A172 (cell line): ENCODE measurements at places on chromosomes 5 and 9. TPM values are rescaled to one million over a fixed set of nuclear protein-coding genes. Genes with fewer than 3 reads are reported as not detected.
A peak's percentile ranks its signal among the peaks of the same experiment; 100 is the strongest.

DNA sequence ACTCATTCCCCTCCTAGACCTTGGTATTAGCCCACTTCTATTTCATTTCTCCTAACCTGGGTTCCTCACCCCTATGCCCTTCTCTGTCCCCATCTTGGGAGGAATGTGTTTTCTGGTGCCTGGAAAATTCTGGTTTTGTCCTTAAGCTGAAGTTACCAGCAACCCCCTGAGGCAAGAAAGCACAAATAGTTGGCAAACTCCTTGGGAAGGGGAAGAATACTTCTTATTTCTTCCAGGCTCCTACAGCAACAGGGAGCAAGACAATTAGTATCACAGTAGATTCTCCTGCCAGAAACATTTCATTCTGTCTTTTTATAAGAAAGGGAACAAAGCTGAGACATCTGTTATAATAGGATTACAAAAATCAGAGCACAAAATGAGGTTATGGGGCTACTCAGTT, 142.5 kb downstream of the SNCAIP start:
- no peak for DNase-seq

- DNase-seq = no peak
Measured at GRCh38 chr9:135223831-135224230, 136.4 kb downstream of the OLFM1 start.

DNA sequence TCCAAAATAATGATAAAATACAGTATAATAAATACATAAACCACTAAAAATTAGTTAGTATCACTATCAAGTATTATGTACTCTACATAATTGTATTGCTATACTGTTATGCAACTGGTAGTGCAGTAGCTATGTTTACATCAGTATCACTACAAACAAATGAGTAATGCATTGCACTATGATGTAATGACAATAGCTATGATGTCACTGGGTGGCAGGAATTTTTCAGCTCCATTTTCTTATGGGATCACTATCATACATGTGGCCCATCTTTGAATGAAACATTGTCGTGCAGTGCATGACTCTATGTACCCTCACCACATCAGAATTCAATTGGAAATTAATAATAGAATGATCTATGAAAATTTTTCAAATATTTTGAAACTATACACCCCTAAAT, 201.3 kb downstream of the MPDZ start:
- no peak for DNase-seq

DNA sequence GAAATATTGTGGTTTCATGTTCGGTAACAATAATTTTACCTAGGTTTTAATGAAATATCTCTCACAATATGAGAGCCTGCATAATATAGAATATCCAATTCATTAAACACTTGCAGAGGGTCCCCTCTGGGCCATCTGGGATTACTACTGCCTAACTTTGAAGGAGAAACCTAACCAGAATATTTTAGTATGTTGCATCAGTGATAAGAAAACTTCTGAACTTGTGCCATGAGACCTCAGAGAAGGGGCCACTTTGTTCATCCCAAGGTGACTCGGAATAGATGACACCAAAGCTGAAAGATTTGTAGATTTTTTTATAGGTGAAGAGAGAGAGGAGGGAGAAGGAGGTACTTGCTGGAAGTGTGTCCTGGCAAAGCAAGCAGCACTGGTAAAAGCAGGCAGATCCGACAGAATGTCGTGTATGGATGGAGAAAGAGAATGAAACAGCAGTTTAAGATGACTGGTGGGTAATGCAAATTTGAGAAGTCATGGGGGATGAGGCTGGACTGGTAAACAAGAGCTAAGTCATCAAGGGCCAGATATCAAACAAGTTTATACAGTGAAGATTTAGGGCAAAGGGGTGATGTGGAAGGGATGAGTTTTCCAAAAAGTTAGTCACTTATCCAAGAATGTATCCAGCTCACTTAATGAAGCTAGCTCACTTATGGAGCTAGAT, 372.3 kb downstream of the ADGRV1 start:
- no peak for DNase-seq

DNA sequence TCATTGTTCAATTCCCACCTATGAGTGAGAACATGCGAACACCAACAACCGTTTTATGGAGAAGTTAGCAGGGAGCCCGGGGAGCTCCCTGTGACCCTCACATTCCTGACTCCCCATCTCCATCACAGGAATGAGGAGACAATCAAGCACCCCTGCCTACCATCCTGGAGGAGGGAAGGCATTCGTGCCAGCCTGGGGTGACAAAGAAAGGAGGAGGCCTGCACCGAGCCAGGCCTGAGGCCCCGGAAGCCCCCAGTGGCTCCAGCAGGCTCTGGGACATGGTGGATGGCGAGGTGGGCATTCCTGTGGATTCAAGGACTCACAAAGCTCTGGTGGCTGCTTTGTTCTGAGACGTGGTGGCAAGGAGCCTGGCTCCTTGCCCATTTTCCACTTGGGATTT, 36.5 kb upstream of the UGT3A1 start:
- no peak for DNase-seq

- peak; percentile 56 for DNase-seq
Measured at GRCh38 chr9:87684627-87685219, 41.2 kb upstream of the CTSL start.

DNA sequence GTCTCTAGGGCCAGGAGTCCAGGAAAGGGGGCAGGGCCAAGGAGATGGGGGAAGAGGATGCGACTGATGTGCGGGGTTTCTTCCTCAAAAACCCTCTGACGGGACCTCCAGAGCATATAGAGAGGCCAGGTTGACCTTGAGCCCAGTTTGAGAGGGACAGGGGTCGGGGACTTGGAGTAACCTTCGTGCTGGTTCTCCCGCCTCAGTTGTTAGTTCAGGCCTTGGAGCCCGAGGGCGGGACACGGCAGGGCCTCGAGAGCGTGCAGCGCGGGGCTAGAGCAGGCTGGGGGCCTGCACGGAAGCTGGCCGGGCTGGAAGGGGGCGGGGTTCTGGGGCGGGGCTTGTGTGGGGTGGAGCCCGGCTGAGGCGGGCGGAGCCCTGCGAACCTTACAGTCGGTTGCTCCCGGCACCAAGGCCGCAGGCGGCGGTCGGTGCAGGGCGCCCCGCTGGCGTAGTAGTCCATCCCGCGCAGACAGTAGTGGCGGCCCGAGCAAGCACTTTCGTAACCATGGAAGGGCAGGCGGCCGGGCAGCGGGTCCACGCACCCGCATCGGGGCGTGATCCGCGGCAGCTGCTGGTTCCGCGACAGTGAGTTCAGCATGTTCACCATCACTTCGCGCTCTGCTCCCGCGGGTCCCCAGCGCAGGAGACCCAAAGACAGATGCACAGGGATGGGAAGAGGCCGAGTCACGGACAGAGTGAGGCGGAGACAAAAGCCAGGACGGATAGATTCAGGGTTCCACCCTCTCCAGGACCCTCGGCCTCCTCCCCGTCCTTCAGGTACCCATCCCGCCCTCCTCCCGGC, 4.0 kb upstream of the MYORG start:
- DNase-seq = no peak

- no peak for DNase-seq
Measured at GRCh38 chr9:112174965-112175795, at the start of gene SUSD1. SUSD1 (minus strand) TSS chr9:112175297; CDS start chr9:112175235, 62 bp downstream.

- DNase-seq = no peak
Measured at GRCh38 chr5:95843733-95844223, 21.3 kb upstream of the GLRX start.

- no peak for DNase-seq
Measured at GRCh38 chr9:9412241-9412640, 1200.6 kb downstream of the PTPRD start.

- DNase-seq = no peak
Measured at GRCh38 chr9:77450085-77450475, 198.0 kb downstream of the GNA14 start.

- DNase-seq = no peak
Measured at GRCh38 chr9:129109537-129109903, 1.1 kb downstream of the CRAT start.

GRCh38 chr9:94084314-94084713, at the start of gene PTPDC1:
PTPDC1 (plus strand) TSS chr9:94084464; CDS start chr9:94084531, 67 bp downstream.
- peak; percentile 32 for DNase-seq

GRCh38 chr5:59599729-59600128, 293.8 kb downstream of the PDE4D start:
- no peak for DNase-seq

GRCh38 chr5:143196601-143197259, 206.8 kb downstream of the NR3C1 start:
- DNase-seq = no peak

GRCh38 chr5:109803854-109804253, 114.1 kb downstream of the MAN2A1 start:
- no peak for DNase-seq

GRCh38 chr9:107087222-107087621, 195.9 kb upstream of the RAD23B start:
- DNase-seq = no peak

DNA sequence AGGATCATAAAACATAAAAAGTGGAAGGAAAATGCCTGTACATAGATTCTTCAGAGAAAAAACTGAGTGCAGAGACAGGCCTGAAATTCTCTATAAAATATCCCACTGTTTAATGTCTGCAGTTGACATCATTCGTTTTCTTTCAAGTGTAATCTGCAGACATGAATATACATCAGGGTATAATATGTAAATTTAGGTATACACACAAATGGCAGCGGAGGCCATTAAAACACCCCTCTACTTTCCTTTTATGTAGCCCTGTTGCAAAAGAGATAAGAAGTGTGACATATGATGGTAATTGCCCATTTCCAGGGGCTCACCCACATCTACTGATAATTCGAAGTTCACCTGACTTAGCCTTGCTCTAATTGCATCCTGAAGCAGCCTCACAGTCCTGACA, 164.3 kb downstream of the SLC24A2 start:
- no peak for DNase-seq

DNA sequence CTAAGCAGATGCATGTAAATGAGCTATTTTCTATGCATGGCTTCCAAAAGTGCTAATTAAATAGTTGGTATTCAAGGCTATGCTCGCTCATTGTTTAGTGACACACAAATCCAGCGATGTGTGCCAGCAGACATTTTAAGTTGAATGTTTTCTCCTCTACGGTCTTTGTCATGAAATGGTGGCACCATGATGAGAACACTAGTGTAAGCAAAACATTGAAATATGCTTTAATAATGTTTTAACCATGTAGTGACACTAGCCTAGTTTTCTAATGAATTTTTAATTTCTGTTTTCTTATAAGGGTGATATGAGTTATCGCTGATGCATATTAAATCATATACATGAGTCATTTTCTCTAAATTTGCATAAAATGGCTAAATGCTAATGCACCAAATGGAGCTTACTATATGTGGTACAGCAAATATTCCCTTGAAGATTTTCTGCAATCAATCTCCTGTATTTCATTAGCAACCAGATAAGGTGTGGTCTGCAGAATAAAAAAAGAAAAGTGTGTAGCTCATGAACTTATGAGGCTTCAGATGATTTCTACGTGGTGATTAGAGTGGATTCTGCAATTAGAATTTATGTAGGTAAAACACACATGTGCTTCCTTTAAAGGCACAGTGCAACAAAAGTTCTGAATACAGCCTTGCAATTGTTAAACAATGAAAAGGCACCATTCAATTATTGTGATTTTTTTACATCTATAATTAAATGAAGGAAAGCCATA, 226.6 kb downstream of the MEF2C start:
- no peak for DNase-seq

FAM81B gene
- total RNA-seq = not detected in 2 replicates

PCDHB11 gene
- total RNA-seq = 1.7 and 2.0 TPM in 2 replicates

GGTA1 gene
- total RNA-seq = not detected in 2 replicates

TOR4A gene
- total RNA-seq = 79.6 and 94.5 TPM in 2 replicates

NIPSNAP3A gene
- total RNA-seq = 103 and 105 TPM in 2 replicates

ZDHHC11B gene
- 0.26 and 2.3 TPM in 2 replicates for total RNA-seq

GABRA1 gene
- total RNA-seq = 1.4 TPM in 1 of 2 replicates, not detected in the other

IL33 gene
- not detected in 2 replicates for total RNA-seq

PRDM9 gene
- total RNA-seq = not detected in 2 replicates
